ENCODE measurements at places on chromosomes 4 and X.

- no peak for DNase-seq
Measured at GRCh38 chr4:130233377-130234047, 1137.6 kb downstream of the C4orf33 start.

- DNase-seq: no peak
Measured at GRCh38 chrX:24761306-24761705, 67.6 kb downstream of the POLA1 start.

- no peak for DNase-seq
Measured at GRCh38 chrX:105526431-105526830, 295.9 kb upstream of the NRK start.

- DNase-seq: no peak
Measured at GRCh38 chr4:35164063-35164462, 1080.3 kb downstream of the ARAP2 start.

GRCh38 chr4:5757954-5758353, 47.0 kb downstream of the EVC start:
- no peak for DNase-seq

GRCh38 chr4:123421227-123421936, 24.8 kb downstream of the SPRY1 start:
- no peak for DNase-seq

DNA sequence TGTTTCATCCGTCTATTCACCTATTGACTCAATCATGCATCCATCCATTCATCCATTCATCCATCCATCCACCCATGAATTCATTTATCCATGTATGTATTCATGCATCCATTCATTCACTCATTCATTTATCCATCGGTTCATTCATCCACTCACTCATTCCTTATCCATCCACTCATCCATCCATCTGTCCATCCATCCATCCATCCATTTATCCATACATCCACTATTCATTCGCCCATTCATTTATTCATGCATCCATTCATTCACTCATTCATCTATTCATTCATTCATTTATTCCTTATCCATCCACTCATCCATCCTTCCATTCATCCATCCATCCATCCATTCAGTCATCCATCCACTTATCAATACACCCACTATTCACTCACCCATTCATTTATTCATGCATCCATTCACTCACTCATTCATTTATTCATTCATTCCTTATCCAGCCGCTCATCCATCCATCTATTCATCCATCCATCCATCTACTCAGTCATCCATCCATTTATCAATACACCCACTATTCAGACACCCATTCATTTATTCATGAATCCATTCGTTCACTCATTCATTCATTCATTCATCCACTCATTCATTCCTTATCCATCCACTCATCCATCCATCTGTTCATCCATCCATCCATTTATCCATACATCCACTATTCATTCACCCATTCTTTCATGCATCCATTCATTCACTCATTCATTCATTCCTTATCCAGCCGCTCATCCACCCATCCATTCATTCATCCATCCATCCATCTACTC, 11.2 kb downstream of the P2RY8 start:
- no peak for DNase-seq

DNA sequence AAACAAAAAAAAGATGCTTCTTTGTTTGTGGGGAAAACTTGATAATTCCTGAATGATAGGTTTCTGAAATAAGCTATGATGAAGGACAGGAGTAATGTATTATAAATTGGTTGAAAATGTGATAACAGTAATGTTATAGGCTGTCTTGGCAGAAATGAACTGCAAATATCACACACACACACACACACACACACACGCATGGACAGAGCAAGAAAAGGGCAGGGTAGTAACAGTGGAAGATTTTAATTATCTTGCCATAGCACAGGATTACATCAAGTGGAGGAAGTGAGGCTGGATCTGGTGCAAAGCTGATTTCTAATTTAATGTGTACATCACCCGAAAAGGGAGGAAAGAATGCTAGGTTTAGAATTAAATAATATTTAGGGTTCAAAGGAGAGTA, 97.5 kb upstream of the CXXC4 start:
- no peak for DNase-seq

- DNase-seq: no peak
Measured at GRCh38 chr4:185510806-185511205, 24.5 kb downstream of the PDLIM3 start.

All from cerebellar nuclear complex (tissue), 1 donor.